Right ventricle myocardium superior (tissue), 1 donor: ENCODE measurements at places on chromosomes 13 and 19.

GRCh38 chr19:14830702-14831101, 4.3 kb downstream of the OR7A5 start:
- DNase-seq, result no peak

DNA sequence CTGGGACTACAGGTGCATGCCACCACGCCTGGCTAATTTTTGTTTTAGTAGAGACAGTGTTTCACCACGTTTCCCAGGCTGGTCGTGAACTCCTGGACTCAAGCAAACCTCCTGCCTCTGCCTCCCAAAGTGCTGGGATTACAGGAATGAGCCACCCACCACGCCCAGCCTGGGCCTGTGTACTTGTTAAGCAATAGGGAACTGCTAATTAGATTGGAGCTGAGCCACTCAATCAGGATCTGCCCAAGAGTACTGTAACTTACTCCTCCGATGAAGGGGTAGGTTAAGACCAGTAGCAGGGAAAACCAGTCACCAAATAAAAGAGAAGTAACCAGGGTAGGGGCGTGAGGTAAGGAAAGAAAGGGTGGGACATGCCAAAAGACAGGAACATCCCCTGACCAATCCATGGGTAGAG, 2.3 kb downstream of the DDX39A start:
- DNase-seq, result no peak

DNA sequence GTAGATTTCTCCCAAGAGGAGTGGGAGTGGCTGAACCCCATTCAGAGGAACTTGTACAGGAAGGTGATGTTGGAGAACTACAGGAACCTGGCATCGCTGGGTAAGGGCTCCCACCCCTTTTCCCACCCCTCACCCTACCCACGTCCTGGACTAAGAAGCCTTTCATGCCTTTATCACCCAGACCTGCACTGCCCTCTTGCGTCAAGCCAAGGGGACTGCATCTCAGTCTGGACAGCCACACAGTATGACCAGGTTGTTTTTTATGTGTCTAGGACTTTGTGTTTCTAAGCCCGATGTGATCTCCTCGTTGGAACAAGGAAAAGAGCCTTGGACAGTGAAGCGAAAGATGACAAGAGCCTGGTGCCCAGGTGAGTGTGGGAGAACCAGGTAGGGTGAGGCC, 8.8 kb downstream of the ZFP28 start:
- DNase-seq, result no peak

- DNase-seq, result peak; percentile 77
Measured at GRCh38 chr19:49712397-49712859, 21.5 kb downstream of the CPT1C start.

GRCh38 chr13:103960001-103960400, 893.8 kb upstream of the SLC10A2 start:
- DNase-seq, result no peak

- DNase-seq, result no peak
Measured at GRCh38 chr19:30691819-30692166, 319.6 kb downstream of the ZNF536 start.

DNA sequence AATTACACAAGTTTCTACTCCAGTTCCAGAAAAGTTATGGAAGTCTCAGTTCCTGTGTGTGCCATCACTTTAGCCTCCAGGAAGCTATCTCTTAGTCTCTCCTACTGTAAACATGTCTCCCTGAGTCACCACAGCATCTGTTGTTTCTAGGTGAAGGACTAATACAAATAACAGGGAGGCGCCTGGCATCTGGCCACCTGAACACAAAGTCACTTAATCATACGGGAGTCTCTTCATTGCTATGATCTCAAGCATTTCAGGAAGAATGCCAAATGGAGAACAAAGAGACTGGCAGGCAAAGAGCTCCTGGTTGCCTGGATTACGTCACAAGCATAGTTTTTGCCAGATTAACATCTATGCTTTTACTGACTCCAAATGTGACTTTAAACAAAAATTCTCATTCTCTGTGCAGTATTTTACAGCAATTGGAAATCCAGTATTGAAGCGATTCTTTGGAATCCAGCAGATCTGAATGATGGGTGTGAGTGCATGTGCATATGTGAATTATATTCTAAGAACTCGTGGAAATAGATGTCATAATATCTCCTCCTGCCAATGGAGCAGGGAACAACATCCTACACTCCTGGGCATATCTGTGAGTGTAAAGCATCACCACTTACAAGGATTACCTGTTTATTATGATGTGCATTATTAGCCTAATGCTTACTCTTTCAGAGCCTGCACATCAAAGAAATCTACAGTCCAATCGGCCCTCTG, 572.8 kb downstream of the PCDH9 start:
- DNase-seq, result peak; percentile 82

DNA sequence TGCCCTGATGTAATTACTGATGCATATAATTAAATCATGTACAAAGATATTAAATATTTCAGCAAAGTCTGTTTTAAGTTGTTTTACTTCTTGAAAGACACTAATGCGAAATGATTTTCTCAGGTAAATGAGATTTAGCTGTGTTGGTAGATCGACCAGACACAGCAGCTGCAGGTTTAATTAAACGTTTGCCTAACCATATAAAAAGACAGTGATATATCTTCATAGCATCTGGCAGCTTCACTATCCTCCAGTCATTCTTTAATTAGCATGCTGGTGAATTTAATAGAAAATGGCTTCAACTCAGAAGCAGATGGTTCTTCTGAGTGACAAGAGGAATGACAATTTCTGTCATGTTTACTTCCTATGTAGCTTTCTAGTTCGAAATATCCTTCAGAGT, 69.3 kb downstream of the NHLRC3 start:
- DNase-seq, result no peak

DNA sequence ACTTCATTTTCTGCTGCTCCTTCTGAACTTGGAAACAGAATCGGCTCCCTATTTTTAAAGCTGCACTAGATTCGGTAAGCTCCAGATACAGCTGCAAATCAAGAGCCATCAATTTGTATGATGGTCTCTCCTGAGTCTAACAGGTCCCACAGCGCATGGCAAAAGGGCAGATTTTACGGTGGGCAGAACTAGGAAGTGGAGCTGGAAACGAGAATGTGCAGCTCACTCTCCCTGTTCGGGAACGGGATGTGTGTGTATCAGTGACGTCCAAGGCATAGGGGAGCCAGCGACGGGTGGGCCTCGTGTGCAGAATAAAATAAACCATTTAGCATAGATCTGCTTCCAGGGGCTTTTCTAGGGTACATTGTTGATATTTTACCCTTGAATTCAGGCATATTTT, 74.2 kb downstream of the COL4A1 start:
- no peak for DNase-seq

GRCh38 chr13:32501064-32501463, 37.5 kb downstream of the N4BP2L2 start:
- no peak for DNase-seq

DNA sequence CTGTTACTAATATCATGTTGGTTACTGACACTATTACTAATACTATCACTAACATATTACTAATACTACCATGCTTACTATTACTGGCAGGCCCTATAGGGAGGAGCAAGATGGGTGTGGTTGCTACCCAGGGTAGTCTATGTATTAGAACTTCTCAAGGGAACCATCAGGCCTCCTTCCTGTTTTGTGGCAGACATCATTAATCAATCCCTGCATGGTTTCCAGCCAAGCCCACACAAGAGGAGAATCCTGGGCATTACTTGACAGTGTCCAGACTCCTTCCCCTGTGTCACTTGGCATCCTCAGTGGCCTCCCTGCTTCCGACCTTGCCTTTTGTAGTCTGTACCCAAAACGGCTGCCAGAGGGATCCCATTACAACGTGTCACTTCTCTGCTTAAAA, 8.9 kb downstream of the HAS1 start:
- no peak for DNase-seq

DNA sequence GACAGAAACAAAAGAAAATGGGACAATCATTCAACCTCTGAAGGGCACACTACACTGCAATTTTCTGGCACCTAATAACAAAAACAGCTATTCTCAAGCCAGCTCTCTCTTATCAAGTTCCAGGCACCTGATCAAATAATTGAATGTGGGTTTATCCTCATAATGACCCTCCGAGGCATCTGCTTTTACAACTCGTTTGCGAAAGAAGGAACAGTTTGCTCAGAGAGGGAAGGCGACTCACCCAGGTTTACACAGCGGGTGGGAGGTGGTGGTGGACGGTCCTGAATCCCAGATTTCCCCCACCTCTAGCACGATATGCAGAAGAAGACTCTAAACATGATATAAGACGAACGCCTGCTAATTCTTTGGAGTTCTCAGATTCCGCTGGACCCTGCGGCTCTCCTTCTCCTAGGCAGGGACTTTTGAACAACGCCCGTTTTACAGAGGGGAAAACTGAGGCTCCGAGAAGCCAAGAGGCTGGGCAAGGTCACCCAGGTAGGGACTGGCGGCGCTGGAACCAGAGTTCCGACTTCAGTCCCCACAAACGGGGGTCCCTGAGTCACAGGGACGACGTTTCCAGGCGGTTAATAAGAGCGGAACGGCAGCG, 641 bp downstream of the SGTA start:
- DNase-seq, result no peak

DNA sequence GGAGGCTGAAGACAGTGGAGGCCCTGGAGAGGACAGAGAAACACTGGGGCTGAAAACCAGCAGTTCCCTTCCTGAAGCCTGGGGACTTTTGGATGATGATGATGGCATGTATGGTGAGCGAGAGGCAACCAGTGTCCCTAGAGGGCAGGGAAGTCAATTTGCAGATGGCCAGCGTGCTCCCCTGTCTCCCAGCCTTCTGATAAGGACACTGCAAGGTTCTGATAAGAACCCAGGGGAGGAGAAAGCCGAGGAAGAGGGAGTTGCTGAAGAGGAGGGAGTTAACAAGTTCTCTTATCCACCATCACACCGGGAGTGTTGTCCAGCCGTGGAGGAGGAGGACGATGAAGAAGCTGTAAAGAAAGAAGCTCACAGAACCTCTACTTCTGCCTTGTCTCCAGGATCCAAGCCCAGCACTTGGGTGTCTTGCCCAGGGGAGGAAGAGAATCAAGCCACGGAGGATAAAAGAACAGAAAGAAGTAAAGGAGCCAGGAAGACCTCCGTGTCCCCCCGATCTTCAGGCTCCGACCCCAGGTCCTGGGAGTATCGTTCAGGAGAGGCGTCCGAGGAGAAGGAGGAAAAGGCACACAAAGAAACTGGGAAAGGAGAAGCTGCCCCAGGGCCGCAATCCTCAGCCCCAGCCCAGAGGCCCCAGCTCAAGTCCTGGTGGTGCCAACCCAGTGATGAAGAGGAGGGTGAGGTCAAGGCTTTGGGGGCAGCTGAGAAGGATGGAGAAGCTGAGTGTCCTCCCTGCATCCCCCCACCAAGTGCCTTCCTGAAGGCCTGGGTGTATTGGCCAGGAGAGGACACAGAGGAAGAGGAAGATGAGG, 1.5 kb downstream of the PPP1R15A start:
- DNase-seq, result no peak

DNA sequence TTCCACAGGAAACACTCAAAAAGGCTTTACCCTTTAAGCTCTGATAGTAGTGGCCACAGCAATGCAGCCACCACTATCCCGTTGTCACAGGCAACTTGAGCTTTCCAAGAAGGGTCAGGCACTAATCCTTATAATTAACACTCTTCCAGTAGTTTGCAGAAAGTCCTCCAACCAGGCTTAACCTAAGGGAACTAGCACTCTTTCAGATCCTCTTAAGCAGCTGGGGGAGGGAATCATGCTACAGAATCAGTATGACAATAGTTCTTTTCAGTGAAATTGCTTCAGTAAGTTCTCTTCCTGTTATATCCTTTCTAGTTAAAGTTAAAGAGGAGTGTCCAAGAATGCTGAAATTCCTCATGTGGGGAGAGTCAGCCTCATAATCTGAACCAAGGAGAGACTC, 82.2 kb downstream of the TNFSF11 start:
- no peak for DNase-seq

GRCh38 chr13:26698392-26699196, 62.0 kb downstream of the GPR12 start:
- DNase-seq, result peak; percentile 88

DNA sequence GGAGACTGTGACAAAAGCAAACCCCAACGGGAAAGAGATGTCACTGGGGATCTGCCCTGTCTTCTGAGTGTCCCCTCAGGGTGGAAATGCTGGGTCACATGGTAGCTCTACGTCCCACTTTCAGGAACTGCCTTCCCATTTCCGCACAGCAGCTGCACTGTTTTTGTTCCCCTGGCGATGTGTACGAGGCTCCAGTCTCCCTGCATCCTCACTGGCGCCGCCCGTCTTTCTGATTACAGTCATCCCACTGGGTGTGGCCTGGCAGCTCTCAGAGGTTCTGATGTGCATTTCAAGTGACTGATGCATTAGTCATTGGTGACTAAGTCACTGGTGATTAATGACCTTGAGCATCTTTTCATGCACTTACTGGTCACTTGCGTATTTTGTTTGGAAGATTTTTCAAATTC, 21.2 kb downstream of the PCID2 start:
- peak; percentile 90 for DNase-seq

DNA sequence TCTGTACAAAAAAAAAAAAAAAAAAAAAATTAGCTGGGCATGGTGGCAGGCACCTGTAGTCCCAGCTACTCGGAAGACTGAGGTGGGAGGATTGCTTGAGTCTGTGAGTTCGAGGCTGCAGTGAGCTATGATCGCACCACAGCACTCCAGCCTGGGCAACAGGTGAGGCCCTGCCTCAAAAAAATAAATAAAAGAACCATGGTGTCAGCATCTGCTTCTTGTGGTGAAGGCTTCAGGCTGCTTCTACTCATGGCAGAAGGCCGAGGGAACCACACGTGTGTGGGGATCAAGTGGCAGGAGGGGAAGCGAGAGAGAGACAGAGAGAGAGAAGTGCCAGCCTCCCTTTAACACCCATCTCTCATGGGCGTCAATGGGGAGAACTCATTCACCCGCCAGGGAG, 13.5 kb downstream of the BCL3 start:
- no peak for DNase-seq

DNA sequence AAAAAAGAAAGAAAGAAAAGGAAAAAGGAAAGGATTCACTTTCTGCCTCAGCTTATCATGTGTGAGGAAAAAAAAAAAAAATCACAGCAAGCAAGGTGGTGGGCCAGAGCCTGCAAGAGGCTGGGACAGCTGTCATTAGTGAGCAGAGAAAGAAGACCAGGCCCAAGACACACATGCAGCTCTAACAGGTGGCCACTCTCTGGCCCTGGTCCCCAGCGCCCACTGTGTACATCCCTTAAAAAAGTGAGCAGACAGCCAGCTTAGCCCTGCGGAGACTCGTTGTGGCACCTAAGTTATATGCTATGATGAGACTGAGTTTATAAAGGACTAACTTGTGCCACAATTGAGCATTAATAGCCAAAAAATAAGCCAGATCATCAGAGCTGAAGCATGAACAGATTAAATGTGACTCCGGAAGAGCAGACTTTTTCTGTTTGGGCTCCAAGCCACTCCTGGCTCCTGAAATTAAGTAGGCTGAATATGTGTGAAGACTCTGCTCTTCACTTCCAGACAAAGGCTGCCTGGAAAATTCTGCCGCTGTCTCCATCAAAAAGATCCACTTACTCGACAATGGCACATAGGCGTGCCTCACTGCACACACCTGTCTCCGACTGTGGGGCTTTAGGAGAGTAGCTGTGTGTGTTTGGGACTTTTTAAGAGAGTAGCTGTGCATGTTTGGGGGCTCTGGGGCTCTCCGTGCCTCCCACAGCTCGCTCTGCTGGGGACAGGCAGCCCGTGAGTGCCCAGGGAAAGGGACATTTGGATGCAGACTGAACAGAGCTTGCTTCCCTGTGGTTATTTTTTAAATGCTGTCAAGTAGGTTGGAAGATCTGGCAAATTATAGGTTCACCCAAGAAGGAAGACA, 55.0 kb downstream of the LATS2 start:
- no peak for DNase-seq

GRCh38 chr13:24493356-24493755, 19.2 kb downstream of the PARP4 start:
- no peak for DNase-seq

GRCh38 chr13:90246687-90247345, 1100.7 kb upstream of the MIR17HG start:
- DNase-seq, result no peak

- DNase-seq, result no peak
Measured at GRCh38 chr13:110914081-110914330, 863 bp downstream of the ANKRD10 start.
